Mesothelial cell of epicardium (in vitro differentiated cells): ENCODE measurements at places on chromosomes 3 and 15. TPM values are rescaled to one million over a fixed set of nuclear protein-coding genes. Genes with fewer than 3 reads are reported as not detected.

Gene FBLN2
- total RNA-seq = 63.3 to 68.6 TPM (median 67.5 TPM) in 3 replicates

Gene CGNL1
- total RNA-seq = 34.1 to 36.4 TPM (median 35.7 TPM) in 3 replicates

Gene SAMD7
- not detected in 3 replicates for total RNA-seq

Gene VIPR1
- total RNA-seq = 2.1 to 2.8 TPM (median 2.3 TPM) in 3 replicates

Gene PRKAR2A
- 34.1 to 37.5 TPM (median 35.4 TPM) in 3 replicates for total RNA-seq

Gene SLC38A3
- 0.84 to 2.5 TPM (median 1.8 TPM) in 3 replicates for total RNA-seq

GRCh38 chr3:132550579-132551305 is 46.3 kb upstream of the ACKR4 start:
- DNase-seq = no peak

DNA sequence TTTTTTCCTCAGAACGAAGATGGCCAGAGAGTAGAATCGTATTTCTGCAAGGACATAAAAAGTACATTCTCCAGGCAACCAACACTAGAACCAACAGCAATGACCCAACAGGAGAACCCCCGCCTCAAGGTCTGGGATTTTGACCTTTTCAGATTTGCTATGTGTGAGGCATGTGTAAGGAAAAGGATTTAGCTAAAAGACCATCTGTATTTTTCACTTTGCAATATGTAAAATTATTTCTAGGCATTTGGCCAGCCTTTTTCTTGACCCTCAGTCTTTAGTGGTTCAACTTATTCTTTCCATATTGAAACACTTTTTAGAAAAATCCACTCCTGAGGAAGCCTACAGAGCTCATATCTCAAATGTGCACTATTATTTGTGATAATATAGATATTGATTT is 219.2 kb upstream of the GOLGA6L4 start:
- no peak for DNase-seq

DNA sequence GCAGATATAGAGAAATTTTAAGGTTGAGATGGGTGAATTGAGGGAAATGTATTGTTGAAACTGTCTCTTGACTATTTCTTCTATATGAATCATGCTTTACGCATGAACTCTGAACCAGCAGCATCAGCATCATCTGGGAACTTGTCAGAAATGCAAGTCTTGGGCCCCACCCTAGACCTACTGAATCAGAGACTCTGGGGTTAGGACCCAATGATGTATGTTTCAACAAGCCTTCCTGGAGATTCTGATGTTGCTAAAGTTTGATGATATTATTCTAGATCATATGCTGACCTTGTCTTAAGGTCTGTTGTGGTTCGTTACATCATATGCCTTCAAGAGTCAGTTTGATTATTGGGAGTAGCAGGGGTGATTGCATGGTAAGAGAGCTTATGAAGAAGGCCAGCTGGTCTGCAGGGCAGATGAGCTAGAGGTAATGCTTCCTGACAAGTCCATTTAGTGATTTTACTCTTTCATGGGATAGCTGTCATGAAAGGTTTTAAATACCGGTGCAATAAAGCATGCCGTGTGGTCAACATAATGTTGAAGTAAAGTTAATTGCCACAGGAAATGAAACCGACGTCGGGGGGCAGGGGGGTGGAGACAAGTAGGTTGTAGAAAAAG is 152.4 kb upstream of the MRPL3 start:
- no peak for DNase-seq

DNA sequence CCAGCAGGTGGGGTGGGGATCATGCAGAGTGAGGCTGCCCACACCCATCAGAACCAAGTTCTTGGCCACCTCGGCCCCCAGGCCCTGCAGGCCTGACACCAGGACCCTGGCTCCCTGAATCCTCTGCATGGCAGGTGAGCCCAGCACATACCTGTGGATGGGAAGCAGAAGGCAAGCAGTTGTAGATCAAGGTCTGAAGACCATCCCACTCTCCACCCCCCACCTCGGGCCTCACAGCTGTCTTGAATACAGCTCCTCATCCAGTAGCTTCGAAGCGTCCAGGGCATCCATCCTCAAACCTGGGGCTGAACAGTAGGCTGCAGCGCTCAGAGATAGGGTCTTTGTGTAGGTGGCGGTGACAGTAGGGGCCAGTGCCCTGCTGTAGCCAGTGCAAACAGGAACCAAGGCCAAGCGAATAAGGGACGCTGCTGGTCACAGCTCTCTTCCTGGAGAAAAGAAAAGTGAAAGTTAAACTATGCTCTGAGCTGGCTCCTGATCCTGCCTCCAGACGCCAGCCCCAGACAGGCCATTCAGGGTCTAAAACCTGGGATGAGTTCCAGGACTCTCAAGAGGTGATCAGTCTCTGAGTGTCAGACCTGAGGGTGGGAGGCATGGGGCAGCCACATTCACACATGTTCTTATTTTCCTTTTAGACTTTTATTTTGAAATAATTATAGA is at the start of gene UBA7:
TSS of gene UBA7 (minus strand) at position 457 of the 678 bp plus-strand sequence. CDS start at position 291, 166 bp downstream.
- DNase-seq = no peak

GRCh38 chr15:78347586-78348543 is 7.7 kb downstream of the CRABP1 start:
- DNase-seq = no peak

DNA sequence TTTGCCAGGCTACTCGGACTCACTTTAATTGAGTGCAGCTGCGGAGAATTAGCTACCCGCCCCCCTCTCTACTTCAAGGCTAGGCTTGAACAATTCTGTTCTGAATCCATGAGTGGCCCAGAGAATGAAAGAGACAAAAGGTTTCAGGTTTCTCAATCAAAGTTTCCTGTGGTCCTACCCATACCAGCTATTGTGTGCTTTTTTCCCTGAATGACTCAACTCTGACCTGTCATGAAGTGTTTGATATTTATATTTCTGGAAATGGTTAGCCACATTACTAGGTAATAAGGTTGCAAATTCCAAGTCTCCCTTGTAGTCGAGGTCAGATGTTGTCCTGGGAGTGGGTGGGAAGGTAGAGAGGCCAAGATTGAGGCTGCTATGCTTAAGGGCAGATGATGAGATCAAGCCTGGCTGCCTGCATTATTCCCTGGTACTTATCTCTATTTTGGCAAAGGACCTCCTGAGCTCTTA is 392.7 kb upstream of the TBL1XR1 start:
- DNase-seq = no peak

GRCh38 chr3:98587654-98588053 is 5.8 kb downstream of the CPOX start:
- no peak for DNase-seq

- DNase-seq = no peak
Measured at GRCh38 chr3:52026041-52026440, 30.3 kb downstream of the DUSP7 start.

GRCh38 chr3:11019116-11019819 is 26.7 kb downstream of the SLC6A1 start:
- DNase-seq = no peak
